ENCODE measurements at places on chromosomes 13 and 19. TPM values are rescaled to one million over a fixed set of nuclear protein-coding genes. Genes with fewer than 3 reads are reported as not detected.

DNA sequence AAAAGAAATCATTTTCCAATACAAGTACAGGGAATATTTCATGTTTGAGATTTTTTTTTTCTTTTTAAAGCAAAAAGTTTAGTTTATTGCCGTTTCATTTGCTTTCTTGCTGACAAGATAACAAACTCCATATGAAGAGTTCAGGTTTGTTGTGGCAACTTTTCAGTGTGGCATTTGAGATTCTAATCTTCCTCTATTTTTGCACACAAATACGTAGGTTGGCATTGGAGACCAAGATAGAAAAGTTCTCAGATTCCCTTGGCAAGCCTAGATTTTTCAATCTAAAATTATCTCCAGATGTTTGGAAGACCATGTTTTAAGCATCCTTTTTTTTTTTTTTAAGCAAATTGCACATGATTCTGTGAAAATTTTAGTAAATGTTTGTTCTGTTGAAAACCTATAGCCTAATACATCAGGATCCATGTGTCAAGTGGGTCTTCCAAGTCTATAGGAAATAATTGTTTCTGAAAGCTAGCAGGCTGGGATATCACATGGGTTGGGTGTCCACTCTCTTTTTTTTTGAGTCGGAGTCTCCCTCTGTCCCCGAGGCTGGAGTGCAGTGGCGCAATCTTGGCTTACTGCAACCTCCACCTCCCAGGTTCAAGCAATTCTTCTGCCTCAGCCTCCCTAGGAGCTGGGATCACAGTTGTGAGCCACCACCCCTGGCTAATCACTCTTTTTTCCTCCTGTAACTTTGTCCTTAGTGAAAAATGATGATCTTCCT is 2.6 kb downstream of the GARRE1 start:
- no peaks in the 10 kb centered on the region for H3K36me3 ChIP-seq
- peak; percentile 57 for DNase-seq
- no peaks in the 10 kb centered on the region for H3K27me3 ChIP-seq

GRCh38 chr19:58566989-58567388 is 6.1 kb downstream of the MZF1 start:
- H3K27ac ChIP-seq, result no peak overlapping the region
- no peak overlapping the region for H3K4me3 ChIP-seq
- H3K36me3 ChIP-seq, result peaks cover 32% of the 10 kb centered on the region
- no peak for DNase-seq
- H3K4me1 ChIP-seq, result peaks cover 17% of the 10 kb centered on the region

The OSCAR gene
- 3.0 TPM for total RNA-seq

DNA sequence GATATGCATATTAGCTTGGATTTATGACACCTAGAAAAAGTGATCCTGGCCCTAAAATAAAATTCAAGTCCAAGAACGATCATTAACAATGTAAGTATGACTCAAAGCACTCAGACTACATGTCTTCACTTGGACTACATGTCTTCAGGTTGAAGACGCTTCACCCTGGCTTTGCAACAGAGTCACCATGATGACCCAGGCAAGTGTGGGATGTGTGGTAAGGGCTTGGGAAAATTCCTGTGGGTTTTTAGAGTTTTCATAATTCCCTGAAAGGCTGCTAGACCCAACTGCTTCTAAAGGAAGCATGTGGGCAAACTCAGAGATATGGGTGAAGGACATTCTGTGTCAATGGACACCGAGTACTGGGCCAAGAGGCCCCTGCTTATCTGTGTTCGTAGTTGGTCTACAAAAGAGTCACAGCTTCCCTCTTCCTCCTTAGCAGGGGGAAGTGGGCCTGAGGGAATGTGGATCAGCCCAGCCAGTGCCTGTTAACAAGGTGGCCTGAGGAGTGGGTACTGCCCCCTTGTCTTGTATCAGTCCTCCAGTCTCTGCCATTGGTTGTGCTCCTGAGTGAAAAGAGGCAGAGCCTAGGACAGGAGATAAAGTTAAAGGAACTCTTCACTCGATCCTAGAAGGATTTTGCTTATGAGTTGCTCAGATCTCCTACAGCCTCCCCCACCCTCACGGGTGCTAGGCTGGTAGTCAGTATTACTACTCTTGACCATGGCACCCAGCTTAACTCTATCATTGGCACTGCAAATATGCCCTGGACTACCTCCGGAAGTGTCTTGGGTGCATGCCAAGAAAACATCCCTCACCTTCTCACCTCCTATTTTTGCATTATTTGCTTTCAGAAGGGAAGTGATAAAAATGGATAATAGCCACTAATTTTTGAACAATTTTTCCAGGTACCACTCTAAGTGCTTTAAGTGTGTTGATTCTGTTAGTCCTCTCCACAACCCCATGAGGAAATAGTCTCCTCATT is 406.3 kb downstream of the COG6 start:
- no peaks in the 10 kb centered on the region for H3K4me1 ChIP-seq
- H3K36me3 ChIP-seq, result no peaks in the 10 kb centered on the region
- H3K27ac ChIP-seq, result no peak overlapping the region
- no peak for DNase-seq
- H3K27me3 ChIP-seq, result no peaks in the 10 kb centered on the region
- no peak overlapping the region for H3K4me3 ChIP-seq

DNA sequence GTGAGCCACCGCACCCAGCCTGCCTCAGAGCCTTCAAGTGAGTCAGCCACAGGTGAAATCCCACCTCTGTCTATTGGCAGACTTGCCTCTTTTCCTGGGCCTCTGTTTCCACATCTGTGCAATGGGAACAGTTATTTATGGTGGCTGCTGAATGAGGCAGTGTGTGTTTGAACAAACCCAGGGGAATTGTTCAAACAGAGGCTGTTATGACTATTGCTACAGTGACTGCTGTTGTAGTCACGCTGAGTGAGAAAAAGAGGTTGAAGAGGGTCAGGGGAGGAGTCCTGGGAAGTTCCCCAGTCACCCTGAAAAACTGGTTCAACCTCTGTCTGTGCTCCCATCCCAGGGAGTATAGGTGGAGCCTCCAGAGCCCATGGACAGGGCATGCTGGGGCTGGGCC is at the start of gene CEACAM19:
Gene CEACAM19, plus strand, starts transcription at position 83 of the 400 bp plus-strand sequence. CDS start 450 bp downstream, outside the sequence.
- no peak within 1 kb of the TSS for H3K27ac ChIP-seq
- no peaks in the 10 kb centered on the region for H3K4me1 ChIP-seq
- DNase-seq, result no peak

GRCh38 chr19:4089400-4089908 is 22.8 kb upstream of the ZBTB7A start:
- no peak overlapping the region for H3K27ac ChIP-seq
- H3K4me1 ChIP-seq, result no peaks in the 10 kb centered on the region
- DNase-seq, result no peak
- H3K36me3 ChIP-seq, result no peaks in the 10 kb centered on the region

Measured in gastrocnemius medialis (tissue), 4 donors.